ENCODE measurements at places on chromosomes 11 and 22.

DNA sequence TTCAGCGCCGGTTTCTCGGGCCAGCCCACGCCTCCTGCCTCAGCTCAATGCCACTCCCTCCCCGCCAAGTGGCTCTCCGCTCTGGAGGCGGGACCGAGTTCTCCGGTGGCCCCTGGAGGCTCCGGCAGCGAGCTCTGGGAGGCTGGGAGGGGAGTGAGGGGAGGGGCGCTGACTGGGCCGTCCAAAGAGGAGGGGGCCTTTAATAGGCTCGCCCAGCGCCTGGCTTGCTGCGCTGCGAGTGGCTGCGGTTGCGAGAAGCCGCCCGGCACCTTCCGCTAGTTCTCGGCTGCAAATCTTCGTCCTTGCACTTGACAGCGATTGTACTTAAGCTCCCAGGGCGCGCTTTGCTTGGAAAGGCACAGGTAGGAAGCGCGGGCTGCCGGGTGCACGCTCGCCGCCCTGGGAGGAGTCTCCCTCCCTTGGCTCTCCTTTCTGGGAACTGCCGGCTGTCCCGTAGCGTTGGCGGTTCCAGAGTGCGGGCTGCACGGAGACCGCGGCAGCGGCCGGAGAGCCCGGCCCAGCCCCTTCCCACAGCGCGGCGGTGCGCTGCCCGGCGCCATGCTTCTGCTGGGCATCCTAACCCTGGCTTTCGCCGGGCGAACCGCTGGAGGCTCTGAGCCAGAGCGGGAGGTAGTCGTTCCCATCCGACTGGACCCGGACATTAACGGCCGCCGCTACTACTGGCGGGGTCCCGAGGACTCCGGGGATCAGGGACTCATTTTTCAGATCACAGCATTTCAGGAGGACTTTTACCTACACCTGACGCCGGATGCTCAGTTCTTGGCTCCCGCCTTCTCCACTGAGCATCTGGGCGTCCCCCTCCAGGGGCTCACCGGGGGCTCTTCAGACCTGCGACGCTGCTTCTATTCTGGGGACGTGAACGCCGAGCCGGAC is at the start of gene ADAMTS15:
Gene ADAMTS15, plus strand, starts transcription at position 230 of the 894 bp plus-strand sequence. Its CDS starts 329 bp downstream, at position 559.
- DNase-seq = peak; percentile 93

- DNase-seq = no peak
Observed at GRCh38 chr22:34761111-34761510, 304.8 kb upstream of the ISX start.

GRCh38 chr11:76369406-76369805 is 11.5 kb downstream of the THAP12 start:
- DNase-seq = no peak

DNA sequence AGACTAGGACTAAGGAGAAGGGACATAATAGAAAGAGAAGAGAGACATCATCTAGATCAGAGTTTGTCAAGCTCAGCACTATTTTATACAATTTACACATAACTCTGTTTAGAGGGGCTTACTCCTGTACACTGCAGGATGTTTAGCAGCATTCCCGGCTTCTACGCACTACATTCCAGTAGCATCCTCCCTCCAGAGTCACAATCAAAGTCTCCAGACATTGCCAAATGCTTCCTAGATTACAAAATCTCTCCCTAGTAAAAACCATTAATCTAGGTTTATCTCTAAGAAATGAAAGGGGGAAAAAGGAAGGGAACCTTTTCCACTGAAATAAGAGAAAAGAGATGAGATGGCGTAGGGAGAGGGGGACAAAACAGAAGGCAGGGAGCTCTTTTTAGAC is 4.0 kb downstream of the USP28 start:
- no peak for DNase-seq

GRCh38 chr11:43954241-43954640 is 11.8 kb downstream of the C11orf96 start:
- DNase-seq = no peak
